Activated naive CD8-positive, alpha-beta T cell treated with anti-CD3 and anti-CD28 coated beads, Interleukin-2, amount 10 ng/mL, durations not matched to agents 7 days and 5 days (primary cell): ENCODE measurements at places on chromosomes 7 and 10. TPM values are rescaled to one million over a fixed set of nuclear protein-coding genes. Genes with fewer than 3 reads are reported as not detected.

Gene CDK14
- total RNA-seq: 1.2 TPM

Gene PTF1A
- not detected for total RNA-seq

Gene MYO1G
- 403 TPM for total RNA-seq

Gene NAPEPLD
- 10.9 TPM for total RNA-seq

Gene HOXA1
- 1.0 TPM for total RNA-seq

Gene MYO3A
- not detected for total RNA-seq

Gene DPY19L1
- 11.1 TPM for total RNA-seq

Gene PDSS1
- total RNA-seq: 12.0 TPM

Gene CPXM2
- total RNA-seq: not detected

Gene C7orf33
- total RNA-seq: not detected

Gene FRAT1
- total RNA-seq: 11.0 TPM

Gene PVRIG
- total RNA-seq: 86.1 TPM

Gene SSC4D
- total RNA-seq: 0.34 TPM

Gene AZGP1
- not detected for total RNA-seq

Gene NUTM2D
- total RNA-seq: 4.1 TPM

Gene CHAT
- not detected for total RNA-seq

Gene LHFPL3
- not detected for total RNA-seq

Gene ZNF727
- 0.22 TPM for total RNA-seq

Gene ELFN1
- not detected for total RNA-seq

Gene GIMAP2
- total RNA-seq: 139 TPM

Gene PLCE1
- not detected for total RNA-seq

Gene SPDYE6
- not detected for total RNA-seq

Gene CFAP70
- 2.2 TPM for total RNA-seq

Gene CDH23
- total RNA-seq: 3.7 TPM

Gene TWIST1
- not detected for total RNA-seq

Gene CCL24
- not detected for total RNA-seq

Gene SLC26A5
- 0.25 TPM for total RNA-seq

Gene RARRES2
- not detected for total RNA-seq

Gene WEE2
- not detected for total RNA-seq

Gene LRRC61
- 17.2 TPM for total RNA-seq

Gene BHLHA15
- not detected for total RNA-seq

Gene CHST3
- not detected for total RNA-seq

Gene TSPAN33
- 10.0 TPM for total RNA-seq

Gene SFRP4
- not detected for total RNA-seq

Gene HOXA13
- not detected for total RNA-seq

Gene FAM221A
- total RNA-seq: 6.2 TPM

Gene OR13A1
- not detected for total RNA-seq

Gene CCDC146
- 10.8 TPM for total RNA-seq

Gene MCM10
- 40.2 TPM for total RNA-seq

Gene TAS2R4
- 1.9 TPM for total RNA-seq

Gene ARHGAP22
- total RNA-seq: 0.30 TPM

Gene TMEM225B
- 1.2 TPM for total RNA-seq
